Muscle of leg (tissue), 16 donors: ENCODE measurements at places on chromosomes 1 and 21. TPM values are rescaled to one million over a fixed set of nuclear protein-coding genes. Genes with fewer than 3 reads are reported as not detected.

LCE2A gene
- total RNA-seq, result not detected

GSTM3 gene
- total RNA-seq, result 51.3 TPM

MTR gene
- total RNA-seq, result 30.6 TPM

THEM5 gene
- total RNA-seq, result not detected

MARK1 gene
- total RNA-seq, result 6.8 TPM

TENT5C gene
- total RNA-seq, result 6.6 TPM

ADAMTS5 gene
- total RNA-seq, result 13.0 TPM

RNU1-4 gene
- 2,384 TPM for total RNA-seq

GJA9 gene
- total RNA-seq, result not detected

PDE9A gene
- total RNA-seq, result 6.0 TPM

ADAMTS4 gene
- total RNA-seq, result 7.8 TPM

LCE2D gene
- total RNA-seq, result not detected

F11R gene
- total RNA-seq, result 11.7 TPM

BNIPL gene
- total RNA-seq, result 0.53 TPM

ANGPTL7 gene
- 1.2 TPM for total RNA-seq

SDC3 gene
- 21.9 TPM for total RNA-seq

ITLN1 gene
- 0.13 TPM for total RNA-seq

PLA2G5 gene
- 0.13 TPM for total RNA-seq

OPRD1 gene
- total RNA-seq, result 0.27 TPM

GABRD gene
- total RNA-seq, result 0.35 TPM

CACNA1S gene
- total RNA-seq, result 26.1 TPM

CDC14A gene
- 6.6 TPM for total RNA-seq

AVPR1B gene
- 0.44 TPM for total RNA-seq

EPS8L3 gene
- not detected for total RNA-seq

CD1B gene
- total RNA-seq, result 0.09 TPM

MROH9 gene
- 0.09 TPM for total RNA-seq

GTF2B gene
- 60.8 TPM for total RNA-seq

DIP2A gene
- total RNA-seq, result 17.5 TPM

C1QTNF12 gene
- 8.2 TPM for total RNA-seq

GUCA2B gene
- total RNA-seq, result not detected

CLCNKA gene
- 0.27 TPM for total RNA-seq

PRAMEF27 gene
- total RNA-seq, result not detected

TTC39A gene
- total RNA-seq, result 4.8 TPM

OR2G3 gene
- total RNA-seq, result not detected

KRTAP21-2 gene
- not detected for total RNA-seq

A3GALT2 gene
- not detected for total RNA-seq

FAAH gene
- 12.6 TPM for total RNA-seq

C1orf185 gene
- total RNA-seq, result not detected

IFNLR1 gene
- total RNA-seq, result 0.04 TPM

TTC22 gene
- total RNA-seq, result 0.09 TPM

GPR25 gene
- not detected for total RNA-seq

KMO gene
- total RNA-seq, result 0.27 TPM

NBPF26 gene
- total RNA-seq, result 36.3 TPM

LCA5L gene
- total RNA-seq, result 0.84 TPM

TIE1 gene
- total RNA-seq, result 32.7 TPM

AJAP1 gene
- 0.58 TPM for total RNA-seq

FCGR2B gene
- total RNA-seq, result 0.22 TPM

VPS72 gene
- total RNA-seq, result 45.0 TPM

LCE2B gene
- total RNA-seq, result not detected

SH2D2A gene
- 0.71 TPM for total RNA-seq

FCMR gene
- 0.58 TPM for total RNA-seq

USH2A gene
- total RNA-seq, result 0.40 TPM

AIM2 gene
- total RNA-seq, result 0.31 TPM
